ENCODE measurements at places on chromosomes 6 and 20.
A peak's percentile ranks its signal among the peaks of the same experiment; 100 is the strongest.

- DNase-seq: no peak
These were observed 42.7 kb downstream of the FILIP1 start for GRCh38 chr6:75450903-75451302.

DNA sequence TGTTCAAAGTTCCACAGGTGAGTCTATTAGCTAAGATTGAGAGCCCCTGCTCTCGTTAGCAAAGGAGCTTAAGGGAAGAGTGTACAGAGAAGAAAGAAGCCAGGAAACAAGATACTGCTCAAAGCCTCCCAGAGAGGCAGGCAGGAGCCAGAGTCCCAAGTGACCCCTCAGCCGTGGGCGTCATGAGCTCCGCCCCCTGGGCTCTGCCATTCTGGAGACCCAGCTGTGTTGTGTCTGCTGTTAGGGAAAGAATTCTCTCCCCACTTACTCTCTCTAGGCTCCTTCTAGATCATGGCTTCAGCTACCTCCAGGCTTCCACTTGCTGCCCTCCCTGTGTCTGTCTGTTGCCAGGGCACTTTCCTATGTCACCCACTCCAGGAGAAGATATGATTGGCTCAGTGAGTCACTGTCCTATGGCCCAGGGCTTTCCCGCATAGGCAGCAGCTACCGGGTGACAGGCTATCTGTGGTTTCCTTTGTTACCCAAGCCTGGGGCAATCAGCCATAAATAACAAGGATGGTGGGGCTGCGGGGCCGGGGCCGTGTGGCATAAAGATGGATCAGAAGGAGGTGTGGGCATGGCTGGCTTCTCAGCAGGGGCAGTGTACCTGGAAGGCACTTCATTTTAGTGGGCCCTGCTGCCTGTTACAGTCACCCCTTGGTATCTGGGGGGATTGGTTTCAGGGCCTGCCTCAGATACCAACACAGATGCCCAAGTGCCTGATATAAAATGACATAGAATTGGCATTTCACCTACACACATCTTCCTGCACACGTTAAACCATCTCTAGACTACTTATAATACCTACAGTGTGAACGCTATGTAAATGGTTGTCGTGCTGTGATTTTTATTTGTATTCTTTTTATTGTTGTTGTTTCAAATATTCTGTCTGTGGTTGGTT lies 118.9 kb downstream of the ARMC2 start:
- peak; percentile 13 for DNase-seq

DNA sequence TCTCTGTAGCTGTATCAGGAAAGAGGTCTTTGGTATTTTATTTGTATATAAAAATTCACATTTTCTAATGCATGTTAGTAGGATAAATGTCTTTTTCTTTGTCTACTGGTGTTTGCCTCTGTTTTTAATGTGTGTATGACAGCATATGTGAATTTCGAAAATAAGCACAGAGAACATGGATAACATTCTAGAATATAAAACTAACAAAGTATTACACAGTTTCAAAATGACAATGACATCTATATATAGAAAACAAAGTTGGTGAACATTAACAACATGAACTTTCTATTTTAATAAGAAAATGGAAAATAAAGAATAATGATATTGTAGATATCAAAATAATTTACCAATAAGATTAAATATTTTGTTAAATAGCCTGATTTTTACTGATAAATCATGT lies 608.0 kb downstream of the COL12A1 start:
- DNase-seq: no peak

GRCh38 chr6:159979136-159979874 lies 10.4 kb downstream of the IGF2R start:
- DNase-seq: no peak

GRCh38 chr6:27228963-27229477 lies 18.5 kb upstream of the PRSS16 start:
- no peak for DNase-seq

- no peak for DNase-seq
These were observed 39.8 kb downstream of the UQCC2 start for GRCh38 chr6:33671744-33672072.

DNA sequence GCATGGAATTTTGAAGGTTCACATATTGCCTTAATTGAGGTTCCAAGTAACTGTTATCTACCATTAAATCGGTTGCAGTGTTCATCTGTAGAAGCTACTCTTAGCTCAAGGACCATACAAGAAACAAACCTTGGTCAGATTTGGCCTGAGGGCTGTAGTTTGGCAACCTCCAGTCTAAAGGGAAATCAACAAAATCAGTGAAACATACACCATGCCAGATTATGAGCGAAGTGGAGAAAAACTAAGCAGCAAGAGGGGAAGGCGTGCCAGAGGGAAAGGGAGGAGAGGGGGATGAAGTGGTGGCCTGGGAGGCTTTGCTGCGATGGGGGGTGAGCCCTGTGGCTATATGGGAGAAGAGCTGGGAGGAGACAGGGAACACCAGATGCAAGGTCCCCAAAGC lies 8.8 kb upstream of the SNAI1 start:
- DNase-seq: no peak

- no peak for DNase-seq
These were observed 25.5 kb upstream of the LTV1 start for GRCh38 chr6:143817621-143818020.

GRCh38 chr20:62236200-62236599 lies 2.1 kb upstream of the OSBPL2 start:
- DNase-seq: no peak

DNA sequence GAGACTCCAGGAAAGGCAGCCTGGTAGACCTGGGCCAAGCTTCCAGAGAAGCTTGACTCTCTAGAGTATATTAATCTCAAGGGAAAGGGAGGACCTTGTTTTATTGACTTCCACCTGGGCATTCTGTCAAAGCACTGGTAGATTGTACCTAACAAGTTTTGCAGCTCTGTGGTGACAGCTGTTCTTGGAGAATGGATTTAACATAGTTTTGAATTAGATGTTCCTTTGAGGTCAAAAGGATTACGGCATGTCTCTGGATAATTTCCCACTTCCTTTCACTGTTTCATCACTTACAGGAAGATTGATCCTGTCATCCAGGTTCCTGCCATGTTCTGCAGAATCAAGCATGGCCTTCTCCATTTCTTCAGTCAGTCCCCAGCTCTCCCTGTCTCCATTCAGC lies 246.0 kb downstream of the PHACTR1 start:
- no peak for DNase-seq

DNA sequence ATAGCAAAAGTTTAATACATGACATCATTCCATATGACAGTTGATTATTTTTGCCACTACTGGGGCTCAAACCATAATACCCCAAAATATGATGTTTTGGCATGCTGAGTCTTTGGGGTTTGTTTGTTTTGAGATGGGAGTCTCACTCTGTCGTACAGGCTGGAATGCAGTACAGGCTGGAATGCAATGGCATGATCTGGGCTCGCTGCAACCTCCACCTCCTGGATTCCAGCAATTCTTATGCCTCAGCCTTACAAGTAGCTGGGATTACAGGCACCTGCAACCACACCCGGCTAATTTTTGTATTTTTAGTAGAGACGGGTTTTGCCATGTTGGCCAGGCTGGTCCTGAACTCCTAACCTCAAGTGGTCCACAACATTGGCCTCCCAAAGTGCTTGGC lies 1.3 kb upstream of the MRS2 start:
- peak; percentile 67 for DNase-seq

- no peak for DNase-seq
These were observed 98.7 kb downstream of the TRIM27 start for GRCh38 chr6:28824793-28825731.

DNA sequence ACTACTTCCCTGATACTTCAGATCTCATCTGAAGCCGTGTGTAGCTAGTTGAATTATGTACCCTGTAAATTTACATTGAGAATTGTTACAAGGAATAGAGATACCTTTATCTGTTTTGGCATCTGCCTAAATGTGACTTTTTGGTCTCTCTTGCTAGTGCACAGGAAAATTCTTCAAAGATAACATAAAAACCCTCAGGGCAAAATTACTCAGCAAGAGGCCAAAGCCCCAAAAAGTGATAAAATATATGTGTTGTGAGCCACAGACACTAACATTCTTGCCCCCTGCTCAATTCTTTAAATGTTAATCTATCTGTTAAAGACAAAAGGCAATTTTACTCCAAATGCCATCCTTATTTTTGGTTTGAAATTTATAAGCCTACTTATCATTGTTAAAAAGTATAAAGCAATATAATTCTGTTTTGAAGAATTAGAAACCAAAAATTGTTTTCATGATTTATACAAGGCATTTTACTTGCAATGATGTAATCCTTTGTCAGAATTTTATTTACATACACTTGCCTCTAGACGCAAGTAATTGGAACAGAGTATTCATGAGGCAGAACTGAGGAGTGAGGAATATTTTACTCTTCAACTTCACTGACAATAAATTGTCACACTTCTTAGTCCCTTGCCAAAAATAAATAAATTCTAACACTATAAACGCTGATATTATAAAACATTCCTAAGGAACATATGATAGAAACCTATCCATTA lies 186.2 kb downstream of the EPM2A start:
- peak; percentile 9 for DNase-seq

DNA sequence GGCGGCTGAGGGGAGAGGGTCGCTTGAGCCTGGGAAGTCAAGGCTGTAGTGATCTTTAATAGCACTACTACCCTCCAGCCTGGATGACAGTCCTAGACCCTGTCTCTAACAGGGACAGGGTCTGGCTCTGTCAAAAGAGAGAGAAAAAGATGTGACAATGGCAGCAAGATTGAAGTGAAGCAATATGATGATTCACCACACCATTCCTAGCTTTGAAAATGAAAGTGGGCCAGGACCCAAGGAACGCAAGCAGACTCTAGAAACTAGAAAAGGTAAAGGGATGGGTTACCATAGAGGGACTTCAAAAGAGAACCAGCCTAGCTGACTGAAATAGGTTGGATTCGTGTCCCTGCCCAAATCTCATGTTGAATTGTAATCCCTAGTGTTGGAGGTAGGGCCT lies 426.9 kb downstream of the HTR1B start:
- DNase-seq: no peak

DNA sequence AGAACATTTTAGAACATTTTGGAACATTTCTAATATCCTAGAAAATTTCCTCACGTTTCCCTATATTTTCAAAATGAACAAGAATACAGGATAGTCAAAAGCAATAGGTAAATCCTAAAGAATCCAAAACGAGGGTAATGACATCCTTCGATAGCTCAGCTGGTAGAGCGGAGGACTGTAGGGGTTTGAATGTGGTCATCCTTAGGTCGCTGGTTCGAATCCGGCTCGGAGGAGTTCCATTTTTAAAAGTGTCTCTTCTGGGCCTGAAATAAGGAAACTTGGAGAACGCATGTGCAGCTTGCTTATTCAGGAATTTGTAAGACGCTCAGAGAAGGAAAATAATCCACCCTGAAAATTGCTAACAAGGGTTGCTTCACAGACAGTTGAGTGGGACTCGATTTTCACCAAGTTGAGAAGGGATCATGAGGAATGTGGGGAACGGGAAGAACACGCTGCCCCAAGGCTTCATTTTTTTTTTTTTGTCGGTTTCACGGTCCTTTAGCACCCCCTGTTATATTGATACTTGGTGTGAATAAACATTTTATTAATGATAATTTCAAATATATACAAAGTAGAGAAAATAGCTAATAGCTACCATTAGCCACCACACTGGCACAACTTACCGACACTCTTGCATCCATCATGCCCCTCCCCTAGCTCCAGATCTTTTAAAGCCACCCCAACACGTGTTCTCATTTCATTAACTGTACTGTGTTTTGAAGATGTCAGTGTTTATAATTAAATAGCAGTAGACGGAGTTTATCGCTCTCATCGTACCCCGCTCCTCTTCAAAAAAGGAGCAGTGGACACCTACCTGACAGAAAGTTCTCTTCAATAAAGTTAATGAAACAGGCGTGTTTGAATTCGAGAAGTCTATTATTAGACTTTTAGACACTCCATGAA lies 1.8 kb upstream of the ABT1 start:
- no peak for DNase-seq

- no peak for DNase-seq
These were observed 56.0 kb downstream of the APCDD1L start for GRCh38 chr20:58459058-58459750.

- DNase-seq: peak; percentile 78
These were observed 2.8 kb upstream of the KCNQ2 start for GRCh38 chr20:63475209-63475608.

DNA sequence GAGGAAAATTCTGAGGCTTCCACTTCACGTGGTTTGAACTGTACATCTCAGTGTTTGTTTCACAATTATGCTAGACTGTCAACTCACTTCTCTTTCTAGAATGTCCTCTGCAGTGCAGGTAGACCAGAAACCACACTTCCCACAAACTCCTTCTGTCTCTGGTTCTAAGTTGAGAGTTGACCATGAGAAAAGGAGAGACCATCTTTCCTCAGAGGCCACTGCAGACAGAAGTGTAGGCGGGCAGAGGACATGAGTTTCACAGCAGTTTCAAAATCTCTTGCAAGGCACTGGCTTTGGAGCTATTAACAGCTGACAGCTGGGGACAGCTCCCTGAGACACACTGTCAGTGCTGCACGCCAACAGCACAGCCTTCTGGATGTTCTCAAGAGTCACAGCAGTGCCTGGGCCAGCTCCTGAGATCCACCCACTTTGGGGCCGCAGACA lies 55.4 kb upstream of the MOXD1 start:
- DNase-seq: no peak

- no peak for DNase-seq
These were observed 7.5 kb downstream of the RPS10 start for GRCh38 chr6:34418367-34418766.

GRCh38 chr20:45346291-45346718 lies 1.9 kb downstream of the SDC4 start:
- no peak for DNase-seq

- DNase-seq: peak; percentile 74
These were observed 119.8 kb downstream of the SGK1 start for GRCh38 chr6:134198093-134198492.

- DNase-seq: no peak
These were observed 69.3 kb downstream of the IBTK start for GRCh38 chr6:82178077-82178758.

GRCh38 chr6:167583412-167583811 lies 243.3 kb upstream of the AFDN start:
- DNase-seq: no peak

- DNase-seq: no peak
These were observed 135.0 kb downstream of the CARMIL1 start for GRCh38 chr6:25414168-25414567.

- DNase-seq: no peak
These were observed 54.9 kb upstream of the ZNF133 start for GRCh38 chr20:18233408-18233943.

DNA sequence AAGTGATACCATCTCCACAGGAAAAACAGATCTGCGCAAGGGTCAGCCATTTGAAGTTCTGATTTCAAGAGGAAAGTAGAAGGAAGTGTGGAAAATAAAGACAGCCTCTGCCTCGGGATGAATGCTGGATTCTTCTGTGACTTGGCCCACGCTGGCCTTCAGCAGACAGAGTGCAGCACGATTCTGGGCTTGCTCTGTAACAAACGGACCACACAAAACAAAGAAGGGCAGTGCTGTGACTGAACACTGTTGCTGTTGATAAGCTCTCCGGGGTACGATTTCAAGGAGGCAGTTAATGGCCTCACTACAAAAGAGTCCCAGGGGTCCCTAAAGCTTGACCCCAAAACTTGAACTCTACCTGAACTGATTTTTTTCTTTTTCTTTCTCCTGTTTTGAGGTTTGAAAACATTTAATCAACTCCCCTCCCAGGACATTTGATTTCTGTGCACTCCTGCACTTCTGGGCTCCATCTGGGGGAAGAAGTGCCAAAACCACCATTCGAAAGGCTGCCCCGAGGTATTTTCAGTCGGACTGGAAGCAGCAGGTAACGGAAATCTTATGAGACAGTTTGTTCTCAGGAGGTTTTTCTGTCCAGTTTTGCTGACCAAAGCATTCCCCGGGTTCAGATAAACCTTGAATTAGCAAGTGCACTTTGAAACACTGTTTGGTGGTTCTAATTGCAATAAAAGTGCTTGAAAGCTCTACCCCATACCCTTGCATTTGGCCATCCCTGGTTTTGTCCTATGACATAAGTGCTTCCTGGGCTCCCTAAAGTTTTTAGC lies 189.6 kb downstream of the MYLK4 start:
- DNase-seq: no peak
